Motor neuron (in vitro differentiated cells): ENCODE measurements at places on chromosomes 3 and 15. TPM values are rescaled to one million over a fixed set of nuclear protein-coding genes. Genes with fewer than 3 reads are reported as not detected.

DNA sequence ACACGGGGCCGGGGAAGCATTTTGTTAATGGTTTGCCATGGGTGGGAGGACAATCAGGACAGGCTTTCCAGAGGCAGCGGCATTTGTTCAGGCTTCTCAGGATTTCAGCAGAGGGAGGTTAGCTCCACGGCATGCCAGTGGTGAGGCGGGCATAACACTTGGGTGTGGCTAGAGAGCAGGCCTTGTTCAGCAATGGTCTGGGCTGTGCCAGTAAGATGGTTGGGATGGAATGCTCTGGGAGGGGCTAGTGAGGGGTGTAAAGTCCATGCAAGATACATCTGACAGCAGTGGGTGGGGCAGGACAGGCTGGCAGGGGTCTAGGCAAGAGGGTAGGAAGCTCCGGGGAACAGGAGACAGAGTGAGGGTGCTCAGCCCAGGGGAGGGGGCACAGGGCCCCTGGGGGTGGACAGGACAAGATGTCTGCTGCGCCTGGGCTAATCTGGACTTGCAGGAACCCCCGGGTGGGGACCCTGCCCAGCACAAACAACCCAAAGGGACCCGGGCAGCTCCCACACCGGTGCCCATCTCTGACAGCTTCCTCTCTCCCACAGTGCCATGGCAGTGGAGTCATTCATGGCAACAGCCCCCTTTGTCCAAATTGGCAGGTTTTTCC is 8.4 kb downstream of the TMEM43 start:
- no peak for ATAC-seq

GRCh38 chr3:41164777-41165176 is 34.5 kb upstream of the CTNNB1 start:
- ATAC-seq: peak; percentile 63

DNA sequence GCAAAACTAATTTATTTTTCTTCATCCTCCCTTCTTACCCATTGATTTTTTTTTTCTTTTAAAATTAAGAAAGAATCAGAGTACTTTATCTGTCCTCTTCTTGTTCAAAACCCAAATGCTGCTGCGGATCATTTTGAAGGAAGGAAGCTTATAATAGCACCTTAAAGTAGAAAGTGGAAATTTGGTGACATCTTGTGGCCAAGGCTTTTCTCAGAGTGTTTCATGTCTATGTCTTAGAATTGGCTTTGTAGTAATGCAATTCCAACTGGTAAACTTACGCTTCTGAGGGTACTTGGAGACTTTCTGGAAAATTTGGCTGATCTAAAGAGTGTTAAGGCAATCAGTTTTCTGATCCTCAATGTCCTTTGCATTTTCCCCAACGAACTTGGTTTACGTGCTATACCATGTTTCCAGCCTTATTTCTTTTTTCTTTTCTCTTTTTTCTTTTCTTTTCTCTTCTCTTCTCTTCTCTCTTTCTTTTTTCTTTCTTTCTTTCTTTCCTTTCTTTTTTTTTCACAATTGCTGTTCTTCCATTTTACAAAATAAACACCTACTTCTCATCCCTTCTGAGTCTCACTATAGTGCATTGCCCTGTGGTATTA is 30.7 kb downstream of the C3orf38 start:
- no peak for ATAC-seq

DNA sequence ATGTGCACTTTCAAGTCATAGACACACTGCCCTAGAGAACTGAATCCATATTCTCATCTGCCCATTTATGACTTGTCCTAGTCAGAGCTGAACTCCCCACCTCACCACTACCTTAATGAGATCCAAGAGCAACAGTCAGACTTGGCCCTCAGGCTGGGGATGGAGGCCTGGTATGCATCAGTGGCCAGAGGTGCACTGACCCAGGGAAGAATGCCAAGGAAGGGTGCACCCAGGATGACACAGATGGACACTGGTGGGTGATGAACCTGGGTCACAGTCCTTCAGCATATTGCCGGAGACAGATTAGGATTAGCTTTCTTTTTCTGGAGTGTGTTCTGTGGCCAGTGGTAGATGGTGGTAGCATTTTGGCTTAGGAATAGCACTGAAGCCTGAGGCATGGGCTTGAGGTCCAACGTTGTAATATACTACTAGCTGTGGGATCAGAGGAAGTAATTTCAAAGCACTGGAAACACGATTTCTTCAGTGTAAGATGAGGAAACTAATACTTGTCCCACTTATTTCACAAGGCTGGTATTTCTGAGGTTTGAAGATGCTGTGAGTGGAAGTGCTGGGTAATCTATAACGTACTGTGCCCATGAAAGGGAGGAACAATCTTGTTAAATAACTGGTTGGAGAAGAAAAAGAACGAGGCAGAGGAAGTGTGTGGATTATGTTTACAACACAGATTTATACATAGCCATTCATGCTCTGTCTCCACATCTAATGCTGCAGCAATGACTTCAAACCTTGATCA is 265.0 kb downstream of the THRB start:
- ATAC-seq: no peak

DNA sequence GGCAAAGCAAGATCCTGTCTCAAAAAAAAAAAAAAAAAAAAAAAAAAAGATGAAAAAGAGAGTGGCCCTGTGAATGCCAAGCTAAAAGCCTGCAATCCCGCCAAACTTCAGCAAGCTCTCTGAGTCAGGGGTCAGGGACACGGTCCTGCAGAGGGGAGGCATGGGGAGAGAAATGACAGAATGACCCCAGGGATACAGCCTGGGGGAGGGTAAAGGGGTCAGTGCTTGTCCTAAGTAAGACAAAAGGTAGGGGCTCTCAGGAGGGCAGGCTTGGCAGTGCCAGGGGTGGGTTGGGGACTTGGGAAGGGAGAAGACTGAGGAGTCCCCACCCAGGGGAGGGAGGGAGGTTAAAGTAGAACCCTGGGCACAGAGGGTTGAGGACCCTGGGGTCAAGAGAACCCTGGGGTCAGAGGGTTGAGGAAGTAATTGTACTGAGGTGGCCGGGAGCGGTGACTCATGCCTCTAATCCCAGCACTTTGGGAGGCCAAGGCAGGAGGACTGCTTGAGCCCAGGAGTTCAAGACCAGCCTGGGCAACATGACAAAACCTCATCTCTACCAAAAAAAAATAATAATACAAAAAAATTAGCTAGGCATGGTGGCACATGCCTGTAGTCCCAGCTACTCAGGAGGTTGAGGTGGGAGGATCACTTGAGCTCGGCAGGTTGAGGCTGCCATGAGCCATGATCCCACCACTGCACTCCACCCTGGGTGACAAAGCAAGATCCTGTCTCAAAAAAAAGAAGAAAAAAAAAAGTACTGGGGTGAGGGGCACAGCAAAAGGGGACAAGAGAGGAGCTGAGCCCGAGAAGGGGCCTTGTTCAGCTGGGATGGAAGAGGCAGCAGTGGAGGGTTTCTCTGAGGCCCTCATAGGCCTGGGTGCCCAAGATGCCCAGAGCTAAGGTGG is 5.2 kb upstream of the SEMA3B start:
- ATAC-seq: no peak

- no peak for ATAC-seq
Measured at GRCh38 chr3:18666655-18667054, 241.5 kb upstream of the SATB1 start.

DNA sequence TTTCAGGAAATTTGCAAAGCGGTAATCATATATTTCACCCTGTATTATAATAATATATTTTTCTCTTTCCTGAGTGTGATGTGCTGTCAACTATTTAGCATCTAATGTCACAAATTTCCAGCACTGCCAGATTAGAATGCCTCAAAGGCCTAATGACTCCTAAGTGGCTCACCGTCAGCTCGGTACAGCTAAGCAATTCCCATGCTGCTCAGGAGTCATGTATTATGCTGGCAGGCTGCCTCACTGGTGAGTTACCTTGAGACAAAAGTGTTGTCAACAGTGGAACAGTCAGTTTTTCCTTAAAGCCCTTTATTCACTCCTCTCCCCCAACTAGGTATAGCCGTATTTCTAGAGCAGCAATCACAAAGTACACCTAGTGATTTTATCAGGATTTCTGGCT is 83.6 kb downstream of the NSUN3 start:
- peak; percentile 52 for ATAC-seq

GRCh38 chr3:84967767-84968581 is 9.2 kb downstream of the CADM2 start:
- peak; percentile 19 for ATAC-seq

GRCh38 chr15:69209661-69210060 is 49.2 kb downstream of the GLCE start:
- no peak for ATAC-seq

GRCh38 chr15:100723315-100723801 is 121.0 kb downstream of the ASB7 start:
- ATAC-seq: no peak

GRCh38 chr3:154059833-154060232 is 61.4 kb upstream of the ARHGEF26 start:
- ATAC-seq: no peak

DNA sequence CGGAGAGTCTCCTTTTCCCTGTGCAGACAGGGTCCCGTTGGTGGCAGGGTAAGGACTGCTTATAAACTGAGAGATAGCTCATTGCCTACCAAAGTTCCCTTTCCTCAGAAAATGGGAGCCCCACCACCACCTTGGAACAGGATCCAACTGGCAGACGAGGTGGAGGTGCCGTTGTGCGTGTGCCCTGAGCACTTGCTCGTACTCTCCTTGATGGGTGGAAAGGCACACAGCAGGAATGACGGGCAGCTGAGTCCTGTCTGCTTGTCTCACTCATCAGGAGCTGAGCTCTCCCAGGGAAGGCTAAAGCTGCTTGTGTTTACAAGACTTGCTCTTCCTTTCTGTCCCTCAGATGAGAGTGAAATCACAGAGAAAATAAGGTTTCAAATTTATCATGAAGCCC is 60.7 kb downstream of the B3GNT5 start:
- ATAC-seq: no peak

- peak; percentile 27 for ATAC-seq
Measured at GRCh38 chr3:180680097-180680430, 775 bp upstream of the CCDC39 start.

DNA sequence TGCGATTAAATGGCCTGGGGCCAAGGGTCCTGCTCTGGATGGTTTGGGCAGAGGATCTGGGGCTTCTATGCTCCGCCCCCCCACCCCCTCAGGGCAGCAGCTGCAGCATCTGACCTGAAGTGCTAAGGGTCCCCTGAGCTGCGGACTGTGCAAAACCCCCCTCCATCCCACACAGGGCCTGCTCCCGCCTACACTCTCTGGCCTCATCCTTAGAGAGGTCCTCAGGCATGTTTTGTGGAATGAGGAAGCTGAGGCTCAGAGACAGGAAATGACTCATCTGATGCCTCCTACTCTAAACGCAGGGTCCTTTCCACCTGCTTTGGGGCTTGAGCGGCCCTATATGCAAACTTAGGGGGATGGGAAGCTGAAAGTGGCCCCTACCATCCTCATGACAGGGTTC is 59.5 kb upstream of the CTSH start:
- no peak for ATAC-seq

GRCh38 chr3:53027254-53027844 is 18.5 kb downstream of the SFMBT1 start:
- no peak for ATAC-seq

Gene PARP16
- 6.6 and 10.3 TPM in 2 replicates for total RNA-seq

Gene PLCH1
- 10.7 and 12.5 TPM in 2 replicates for total RNA-seq

Gene GOLGA8T
- total RNA-seq: 0.54 TPM in 1 of 2 replicates, not detected in the other

Gene IQCF5
- not detected in 2 replicates for total RNA-seq

Gene AHSG
- 0.27 TPM in 1 of 2 replicates, not detected in the other for total RNA-seq

Gene SEMA7A
- 1.6 and 1.9 TPM in 2 replicates for total RNA-seq

Gene ZNF148
- 17.8 and 18.2 TPM in 2 replicates for total RNA-seq

Gene IGSF10
- 0.33 and 0.69 TPM in 2 replicates for total RNA-seq

Gene ARPP21
- 3.9 and 9.7 TPM in 2 replicates for total RNA-seq

Gene RFT1
- total RNA-seq: 11.1 and 12.7 TPM in 2 replicates

Gene DNAJA4
- 5.8 and 6.1 TPM in 2 replicates for total RNA-seq

Gene NR2F2
- total RNA-seq: 24.3 and 27.5 TPM in 2 replicates

Gene PLD1
- total RNA-seq: 21.4 and 56.3 TPM in 2 replicates

Gene GHRL
- total RNA-seq: 0.41 and 0.46 TPM in 2 replicates
